ENCODE measurements at places on chromosomes 1 and 21.

- no peak for DNase-seq
These were observed 171.1 kb downstream of the PIGK start for GRCh38 chr1:77047978-77048614.

DNA sequence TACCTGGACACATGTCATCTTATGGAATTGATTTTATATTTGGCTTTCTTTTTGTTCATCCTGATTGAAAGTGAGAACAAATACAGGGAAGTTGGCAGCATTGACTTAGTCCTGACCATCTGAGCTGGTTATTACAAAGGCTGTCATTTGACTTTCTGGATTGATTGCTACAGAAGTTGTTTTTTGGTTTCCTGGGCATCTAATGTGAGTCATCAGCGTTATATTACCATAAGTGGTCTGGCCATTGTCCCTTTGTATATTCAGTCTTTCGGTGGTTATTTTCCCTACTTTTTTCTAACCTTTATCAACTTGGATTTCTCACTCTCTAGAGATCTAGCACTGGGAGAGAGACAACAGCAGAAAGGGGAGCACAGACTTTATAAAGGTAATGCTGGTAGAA is 1646.5 kb downstream of the MRPL39 start:
- no peak for DNase-seq

DNA sequence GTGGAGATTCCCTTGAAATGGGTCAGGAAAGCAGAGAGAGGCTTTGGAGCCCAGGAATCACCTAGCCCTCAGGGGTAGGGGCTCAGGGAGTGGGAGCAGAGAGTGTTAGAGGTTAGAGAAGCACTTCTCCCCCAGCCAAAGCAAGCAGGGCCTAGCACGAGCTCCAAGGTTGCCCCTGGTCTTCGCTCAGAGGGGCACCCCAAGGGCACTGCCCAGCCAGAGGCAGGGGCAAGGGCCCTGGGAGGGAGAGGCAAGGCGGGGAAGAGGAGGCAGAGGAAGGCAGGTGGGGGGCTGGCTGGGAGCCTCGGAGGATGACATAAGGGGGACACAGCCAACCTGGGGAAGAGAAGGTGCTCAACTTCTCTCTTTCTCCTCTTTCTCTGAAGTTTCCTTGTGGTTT is 71.9 kb downstream of the CASZ1 start:
- DNase-seq: no peak

- DNase-seq: no peak
These were observed 26.4 kb upstream of the CLIC6 start for GRCh38 chr21:34642211-34643075.

All from left cardiac atrium (tissue), 4 donors.